ENCODE measurements at places on chromosomes 11 and 22. TPM values are rescaled to one million over a fixed set of nuclear protein-coding genes. Genes with fewer than 3 reads are reported as not detected.

Gene PHLDB1
- total RNA-seq, result 51.4 TPM

Gene BCO2
- 1.0 TPM for total RNA-seq

Gene PRSS23
- 194 TPM for total RNA-seq

Gene TSG101
- 78.4 TPM for total RNA-seq

Gene EMID1
- total RNA-seq, result 0.50 TPM

DNA sequence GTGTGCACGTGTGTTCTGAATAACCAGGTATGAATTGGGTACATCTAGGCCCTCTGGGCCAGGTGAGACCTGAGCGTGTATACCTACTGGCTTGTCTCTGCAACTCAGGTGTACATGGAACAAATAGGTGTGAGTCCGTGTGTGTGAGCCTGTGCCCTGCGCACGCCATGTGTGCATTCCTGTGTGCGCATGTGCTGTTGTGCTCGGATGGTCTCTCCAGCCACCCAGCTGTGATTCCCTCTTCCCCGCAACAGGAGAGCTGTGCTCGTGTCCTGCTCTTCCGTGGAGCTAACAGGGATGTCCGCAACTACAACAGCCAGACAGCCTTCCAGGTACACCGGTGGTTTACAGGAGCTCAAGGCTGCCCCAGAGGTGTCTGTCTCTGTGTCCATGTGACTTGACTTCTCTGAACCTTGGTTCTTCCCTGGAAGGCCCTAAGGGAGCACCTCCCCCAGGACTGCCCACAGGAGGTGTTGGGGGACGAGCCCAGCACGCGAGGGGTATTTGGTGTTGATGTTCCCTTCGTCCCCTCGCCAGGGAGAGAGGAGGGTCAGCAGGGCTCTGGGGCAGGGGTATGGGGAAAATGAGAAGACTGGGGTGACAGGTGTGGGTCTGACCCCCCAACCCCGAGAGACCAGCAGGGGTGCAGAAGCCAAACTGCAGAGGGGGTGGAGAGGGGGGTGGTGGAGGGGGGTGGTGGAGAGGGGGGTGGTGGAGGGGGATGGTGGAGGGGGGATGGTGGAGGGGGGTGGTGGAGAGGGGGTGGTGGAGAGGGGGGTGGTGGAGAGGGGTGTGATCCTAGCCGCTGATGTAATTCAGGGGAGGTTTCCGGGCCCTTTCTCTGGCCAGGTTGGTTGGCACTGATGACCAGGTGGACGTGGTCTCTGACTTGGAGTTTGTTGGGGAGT lies 10.7 kb downstream of the SHANK3 start:
- no peaks in the 10 kb centered on the region for H3K4me1 ChIP-seq
- no peaks in the 10 kb centered on the region for H3K27me3 ChIP-seq
- no peaks in the 10 kb centered on the region for H3K36me3 ChIP-seq
- no peak for DNase-seq
- H3K27ac ChIP-seq, result no peak overlapping the region

DNA sequence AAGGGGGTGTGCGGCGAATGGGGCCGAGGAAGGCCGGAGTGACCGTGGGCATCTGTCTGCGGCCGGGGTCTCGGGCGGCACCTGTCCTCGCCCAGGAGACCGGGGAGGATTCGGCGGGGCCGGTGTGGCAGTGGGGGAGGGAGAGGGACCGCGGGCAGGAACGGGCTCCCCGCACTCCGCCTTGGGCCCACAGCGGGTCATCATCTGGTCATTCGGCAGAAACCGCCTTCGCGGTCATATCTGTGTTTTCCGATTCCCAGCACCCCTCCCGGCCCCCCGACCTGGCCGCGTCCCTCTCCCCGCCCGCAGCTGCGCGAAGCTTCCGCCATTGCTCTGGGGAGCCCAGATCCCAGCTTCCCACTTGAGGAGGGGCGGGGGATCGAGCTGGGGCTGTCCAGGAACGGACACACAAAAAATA lies 824 bp upstream of the CBX6 start:
- peaks cover 13% of the 10 kb centered on the region for H3K27me3 ChIP-seq
- H3K4me1 ChIP-seq, result peaks cover 2% of the 10 kb centered on the region
- DNase-seq, result peak; percentile 49
- peak overlapping the region; percentile 79 for H3K4me3 ChIP-seq
- peaks cover 10% of the 10 kb centered on the region for H3K36me3 ChIP-seq
- peak overlapping the region; percentile 79 for H3K27ac ChIP-seq

DNA sequence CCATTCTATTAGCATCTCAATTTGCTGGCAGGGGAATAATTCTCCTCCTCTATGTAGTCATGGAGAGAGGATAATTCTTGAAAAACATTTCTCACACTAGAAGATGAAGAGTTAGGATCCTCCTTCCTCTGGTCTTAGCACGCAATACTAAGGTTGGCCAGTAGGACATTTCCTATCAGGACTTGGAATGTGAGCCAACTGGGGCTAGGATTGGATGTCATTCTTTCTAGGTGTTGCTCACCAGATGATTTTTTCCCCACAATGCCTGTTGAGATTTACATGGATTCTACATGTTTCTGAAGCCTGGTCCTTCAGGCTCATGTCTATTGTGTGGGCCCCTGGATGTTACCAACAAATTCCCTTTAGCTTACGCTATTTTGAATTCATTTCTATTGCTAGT lies 28.0 kb downstream of the SLN start:
- no peak overlapping the region for H3K4me3 ChIP-seq
- no peaks in the 10 kb centered on the region for H3K27me3 ChIP-seq
- no peak for DNase-seq
- H3K4me1 ChIP-seq, result no peaks in the 10 kb centered on the region
- H3K36me3 ChIP-seq, result no peaks in the 10 kb centered on the region

GRCh38 chr11:34653851-34654482 lies 33.1 kb downstream of the EHF start:
- H3K36me3 ChIP-seq, result no peaks in the 10 kb centered on the region
- H3K4me3 ChIP-seq, result no peak overlapping the region
- H3K27me3 ChIP-seq, result no peaks in the 10 kb centered on the region
- peak; percentile 98 for DNase-seq
- H3K4me1 ChIP-seq, result peaks cover 16% of the 10 kb centered on the region
- H3K27ac ChIP-seq, result peak overlapping the region; percentile 72

GRCh38 chr22:26453812-26454500 lies 24.9 kb downstream of the ASPHD2 start:
- no peaks in the 10 kb centered on the region for H3K4me1 ChIP-seq
- no peak for DNase-seq
- peaks cover 9% of the 10 kb centered on the region for H3K36me3 ChIP-seq
- no peak overlapping the region for H3K4me3 ChIP-seq
- H3K27me3 ChIP-seq, result no peaks in the 10 kb centered on the region

DNA sequence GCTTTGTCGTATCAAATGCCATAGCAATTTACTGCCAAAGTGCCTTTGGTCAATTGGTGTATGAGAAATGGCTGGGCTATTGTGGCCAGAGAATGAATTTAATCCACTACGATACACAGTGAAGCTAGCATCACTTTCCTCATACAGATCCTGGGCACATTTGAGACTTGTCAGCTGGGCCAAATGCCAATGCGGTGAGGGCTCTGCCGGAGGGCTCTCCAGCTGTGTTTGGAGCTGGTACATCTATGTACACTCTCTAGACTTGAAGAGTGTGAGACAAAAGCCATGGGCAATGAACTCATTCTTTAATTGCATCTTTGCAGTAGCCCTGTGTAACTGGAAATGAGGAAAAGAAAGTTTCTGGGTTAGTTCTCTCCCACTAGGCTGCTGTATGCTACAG lies 1052.9 kb downstream of the NTM start:
- H3K36me3 ChIP-seq, result no peaks in the 10 kb centered on the region
- H3K27me3 ChIP-seq, result no peaks in the 10 kb centered on the region
- H3K4me1 ChIP-seq, result no peaks in the 10 kb centered on the region
- H3K27ac ChIP-seq, result no peak overlapping the region
- no peak for DNase-seq

DNA sequence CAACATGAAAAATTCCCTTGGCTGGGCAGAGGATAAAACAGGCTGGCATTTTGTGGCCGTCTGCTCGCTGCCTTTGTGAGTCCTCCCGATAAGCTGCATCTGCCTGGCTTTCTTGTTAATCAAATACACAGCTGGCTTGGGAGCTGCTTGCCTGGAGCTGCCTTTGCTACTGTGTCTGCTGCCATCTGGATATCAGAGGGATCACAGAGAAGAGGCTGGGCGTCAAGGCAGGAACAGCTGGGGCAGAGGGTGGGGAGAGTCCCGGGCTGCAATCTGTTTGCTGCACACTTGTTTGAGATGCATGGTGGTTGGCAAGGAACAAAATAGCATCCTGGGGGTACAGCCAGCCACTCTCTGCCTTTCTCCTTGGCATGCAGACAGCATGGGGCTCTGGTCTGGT lies 36.0 kb downstream of the COMMD9 start:
- no peaks in the 10 kb centered on the region for H3K36me3 ChIP-seq
- H3K4me1 ChIP-seq, result no peaks in the 10 kb centered on the region
- peak; percentile 40 for DNase-seq
- H3K27me3 ChIP-seq, result no peaks in the 10 kb centered on the region
- H3K27ac ChIP-seq, result no peak overlapping the region
- H3K4me3 ChIP-seq, result no peak overlapping the region

GRCh38 chr22:17717708-17718107 lies 56.6 kb downstream of the BID start:
- DNase-seq, result peak; percentile 53
- H3K27me3 ChIP-seq, result no peaks in the 10 kb centered on the region
- no peak overlapping the region for H3K27ac ChIP-seq
- no peaks in the 10 kb centered on the region for H3K36me3 ChIP-seq

DNA sequence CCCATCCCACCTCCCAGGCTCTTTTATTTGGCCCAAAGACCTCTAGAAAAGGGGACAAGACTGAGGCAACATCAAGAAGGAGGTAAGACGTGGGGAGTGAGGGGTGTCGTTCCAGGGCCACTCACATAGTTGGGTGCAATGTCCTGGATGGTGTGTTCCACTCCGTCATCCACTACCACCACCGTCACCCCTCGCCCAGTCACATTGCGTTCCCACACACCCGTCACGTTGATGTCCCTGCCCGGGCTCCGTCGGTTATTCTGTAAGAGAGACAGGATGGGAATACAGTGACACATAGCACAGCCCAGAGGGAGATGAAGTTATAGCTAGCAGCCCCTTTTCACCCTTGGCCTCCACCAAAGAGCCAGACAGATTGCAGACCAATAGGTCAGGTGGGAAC lies 3.8 kb downstream of the PCSK7 start:
- DNase-seq, result no peak
- H3K4me1 ChIP-seq, result no peaks in the 10 kb centered on the region
- no peak overlapping the region for H3K4me3 ChIP-seq
- peaks cover 20% of the 10 kb centered on the region for H3K36me3 ChIP-seq

DNA sequence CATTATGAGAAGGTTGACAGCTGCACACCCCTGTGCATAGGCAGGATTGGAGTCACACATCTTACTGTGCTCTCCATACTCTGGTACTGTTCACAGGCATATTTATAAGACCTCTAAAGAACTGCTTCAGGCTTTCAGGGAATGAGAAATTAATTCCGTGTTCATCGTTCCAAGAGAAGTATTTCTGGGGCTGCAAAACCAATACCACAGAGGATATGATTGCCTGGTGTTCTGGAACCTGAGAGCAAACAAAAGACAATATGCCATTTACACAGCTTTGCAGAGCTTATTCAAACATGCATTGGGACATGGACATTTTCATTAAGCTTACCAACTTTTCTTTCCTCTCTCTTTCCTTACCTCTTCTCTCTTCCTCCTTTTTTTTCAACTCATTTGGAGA lies 388.7 kb downstream of the NTM start:
- no peak for DNase-seq
- H3K27ac ChIP-seq, result no peak overlapping the region
- no peaks in the 10 kb centered on the region for H3K36me3 ChIP-seq
- peaks cover 25% of the 10 kb centered on the region for H3K4me1 ChIP-seq

DNA sequence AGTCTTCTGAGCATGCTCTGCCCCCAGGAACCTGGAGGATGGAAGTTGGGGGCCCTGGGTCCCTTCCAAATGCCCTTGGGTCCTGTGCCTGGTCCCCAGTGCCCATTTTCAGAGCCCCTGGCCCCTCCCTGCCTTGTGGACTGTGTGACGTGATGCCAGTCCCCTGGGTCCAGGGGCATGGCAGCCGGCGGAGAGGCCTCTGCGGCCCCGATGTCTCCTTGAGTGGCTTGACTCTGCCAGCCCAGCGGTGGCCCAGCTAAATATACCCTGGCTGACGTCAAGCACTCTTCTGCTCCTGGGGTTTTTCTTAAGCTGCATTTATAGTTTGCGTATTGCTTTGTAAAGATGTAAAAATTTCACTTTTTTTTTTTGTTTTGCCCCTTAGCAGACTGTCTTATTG lies 35.2 kb upstream of the PARVG start:
- no peak for DNase-seq
- no peak overlapping the region for H3K27ac ChIP-seq
- no peak overlapping the region for H3K4me3 ChIP-seq
- no peaks in the 10 kb centered on the region for H3K36me3 ChIP-seq

- H3K27ac ChIP-seq, result no peak overlapping the region
- no peak overlapping the region for H3K4me3 ChIP-seq
- no peaks in the 10 kb centered on the region for H3K4me1 ChIP-seq
- no peaks in the 10 kb centered on the region for H3K36me3 ChIP-seq
Measured at GRCh38 chr11:85475660-85476517, 151.3 kb downstream of the DLG2 start.

GRCh38 chr11:8365216-8365941 lies 101.7 kb upstream of the LMO1 start:
- no peak overlapping the region for H3K27ac ChIP-seq
- H3K4me1 ChIP-seq, result no peaks in the 10 kb centered on the region
- H3K4me3 ChIP-seq, result no peak overlapping the region

DNA sequence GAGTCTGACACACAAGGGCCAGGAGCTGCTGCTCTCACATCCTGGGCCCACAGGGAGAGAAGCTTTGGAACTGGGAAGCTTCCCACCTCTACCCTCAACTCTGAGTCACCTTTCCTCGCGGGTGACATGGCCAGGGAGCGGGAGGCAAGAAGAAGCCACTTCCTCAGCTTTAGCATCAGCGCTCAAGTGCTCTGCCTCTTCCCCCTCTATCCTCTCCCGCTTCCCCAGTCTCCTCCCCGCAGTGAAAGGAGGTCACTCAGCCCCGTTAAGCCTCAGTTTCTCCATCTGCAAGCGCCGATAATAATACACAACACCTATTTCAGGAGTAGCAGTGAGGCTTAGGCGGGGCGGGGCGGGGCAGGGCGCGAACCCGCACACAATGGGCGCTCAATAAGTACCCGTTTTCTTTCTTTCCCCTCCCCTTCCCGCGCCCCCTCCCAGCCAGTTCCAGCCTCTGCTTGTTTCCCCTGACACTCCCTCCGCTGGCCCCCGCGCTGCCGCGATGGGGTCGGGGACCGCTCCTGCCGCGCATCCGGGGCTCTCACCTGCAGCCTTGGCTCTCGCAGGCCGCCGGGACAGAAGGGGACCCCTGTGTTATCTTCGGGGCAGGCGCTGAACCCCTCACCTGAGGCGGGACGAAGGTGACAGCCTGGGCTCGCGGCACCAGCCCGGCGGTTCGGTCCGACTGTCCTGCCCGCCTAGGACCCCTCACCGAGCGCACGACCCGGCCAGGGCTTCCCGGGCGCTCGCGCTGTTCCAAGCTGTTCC lies 892 bp downstream of the GDPD5 start:
- DNase-seq, result peak; percentile 42
- peak overlapping the region; percentile 55 for H3K4me3 ChIP-seq
- no peak overlapping the region for H3K27ac ChIP-seq
- H3K4me1 ChIP-seq, result no peaks in the 10 kb centered on the region
- H3K27me3 ChIP-seq, result peaks cover 21% of the 10 kb centered on the region

GRCh38 chr11:57085611-57086010 lies 96.1 kb upstream of the LRRC55 start:
- H3K4me1 ChIP-seq, result no peaks in the 10 kb centered on the region
- DNase-seq, result peak; percentile 3
- no peaks in the 10 kb centered on the region for H3K36me3 ChIP-seq
- H3K27me3 ChIP-seq, result peaks cover 3% of the 10 kb centered on the region
- H3K27ac ChIP-seq, result no peak overlapping the region

- no peaks in the 10 kb centered on the region for H3K4me1 ChIP-seq
- no peak overlapping the region for H3K4me3 ChIP-seq
- no peaks in the 10 kb centered on the region for H3K27me3 ChIP-seq
- H3K27ac ChIP-seq, result no peak overlapping the region
- DNase-seq, result no peak
Measured at GRCh38 chr11:20014067-20014402, 146.2 kb downstream of the DBX1 start.

All from fibroblast of lung (primary cell).